ENCODE measurements at places on chromosomes 5 and 9.

DNA sequence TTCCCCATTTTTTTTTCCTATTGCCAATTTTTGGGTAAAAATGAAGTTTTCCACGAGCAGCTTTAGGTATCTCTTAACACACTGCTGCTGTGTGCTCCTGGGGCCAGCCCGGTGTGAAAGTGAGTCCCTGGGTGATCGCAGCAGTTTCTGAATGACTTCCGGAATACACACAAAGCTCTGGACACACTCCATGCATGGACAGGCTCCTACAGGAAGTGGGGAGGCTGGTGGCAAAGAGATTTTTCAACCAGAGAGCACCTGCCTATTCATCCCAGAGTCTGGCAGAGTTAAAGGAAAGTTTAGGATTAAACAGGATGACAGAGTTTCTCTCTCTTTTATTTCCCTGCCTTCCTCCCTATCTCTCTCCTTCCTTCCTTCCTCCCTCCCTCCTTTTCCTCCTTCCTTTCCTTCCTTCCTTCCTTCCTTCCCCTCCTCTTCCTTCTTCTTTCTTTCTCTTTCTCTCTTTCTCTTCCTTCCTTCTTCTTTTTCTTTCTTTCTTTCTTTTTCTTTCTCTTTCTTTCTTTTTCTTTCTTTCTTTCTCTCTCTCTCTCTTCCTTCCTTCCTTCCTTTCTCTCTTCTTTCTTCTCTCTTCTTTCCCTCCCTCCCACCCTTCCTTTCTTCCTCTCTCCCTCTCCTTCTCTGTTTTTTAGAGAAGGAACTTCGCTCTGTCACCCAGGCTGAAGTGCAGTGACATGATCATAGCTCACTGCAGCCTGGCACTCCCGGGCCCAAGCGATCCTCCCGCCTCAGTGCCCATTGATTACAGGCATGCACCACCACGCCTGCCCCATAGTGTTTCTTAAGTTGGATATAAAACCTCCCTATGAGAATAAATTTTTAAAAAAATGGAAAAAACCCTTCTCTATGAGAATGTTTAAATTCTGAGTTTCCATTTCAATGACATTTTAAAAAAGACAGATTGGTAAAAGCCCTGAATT, 38.7 kb upstream of the UBTD2 start:
- DNase-seq = no peak

DNA sequence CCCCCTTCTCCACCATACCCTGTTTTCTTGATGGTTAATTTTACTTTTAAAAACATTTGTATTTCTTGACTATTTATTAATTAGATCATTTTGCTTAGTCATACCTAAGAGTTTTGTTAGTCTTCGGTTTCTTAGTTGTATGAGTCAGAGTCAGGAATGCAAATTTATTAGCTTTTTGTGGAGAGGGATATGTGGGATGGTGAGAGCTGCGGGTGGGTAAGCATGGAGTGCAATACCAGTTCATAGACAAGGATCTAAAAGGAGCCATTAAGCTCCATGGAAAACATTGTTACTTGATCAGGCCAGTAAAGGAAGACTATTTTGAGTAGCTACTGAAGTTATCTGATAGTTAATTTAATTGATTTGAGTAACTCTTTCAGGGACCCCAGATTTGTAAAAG, 77.5 kb downstream of the ZSWIM6 start:
- no peak for DNase-seq

GRCh38 chr9:95157481-95158151, 159.9 kb downstream of the FANCC start:
- DNase-seq = no peak

GRCh38 chr5:110940136-110940535, 131.4 kb upstream of the TSLP start:
- DNase-seq = no peak
